ENCODE measurements at places on chromosomes 1 and 21.

DNA sequence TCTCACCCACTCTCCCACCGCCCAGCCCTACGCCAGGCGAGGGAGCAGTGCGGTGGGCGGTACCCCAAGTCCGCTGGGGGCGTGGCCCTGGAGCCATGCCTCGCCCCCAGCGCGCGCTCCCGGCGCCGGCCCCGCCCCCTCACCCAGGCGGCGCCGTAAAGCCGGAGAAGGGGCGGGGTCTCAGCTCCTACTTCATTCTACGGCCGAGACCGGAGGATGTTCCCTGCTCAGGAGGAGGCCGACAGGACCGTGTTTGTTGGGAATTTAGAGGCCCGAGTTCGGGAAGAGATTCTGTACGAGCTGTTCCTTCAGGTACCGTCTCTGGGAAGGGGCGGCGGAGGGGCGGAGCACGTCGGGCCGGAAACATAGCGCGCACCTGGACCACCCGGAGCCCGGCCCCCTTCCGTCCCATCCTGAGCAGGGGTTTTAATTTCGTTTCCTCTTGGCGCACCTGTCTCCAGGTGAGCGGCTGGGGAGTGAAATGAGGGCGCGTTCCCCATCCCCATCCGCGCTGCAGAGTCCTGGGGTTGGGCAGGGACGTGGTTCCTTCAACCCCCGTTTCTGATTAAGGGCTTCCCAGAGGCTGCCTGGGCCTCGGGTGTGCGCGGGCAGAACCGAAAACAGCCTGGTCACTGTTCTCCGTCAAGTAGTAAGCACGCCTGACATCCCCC is at the start of gene RBM11:
TSS of gene RBM11 (plus strand) at position 187 of the 671 bp plus-strand sequence. CDS start at position 217, 30 bp downstream.
- DNase-seq = peak; percentile 69

DNA sequence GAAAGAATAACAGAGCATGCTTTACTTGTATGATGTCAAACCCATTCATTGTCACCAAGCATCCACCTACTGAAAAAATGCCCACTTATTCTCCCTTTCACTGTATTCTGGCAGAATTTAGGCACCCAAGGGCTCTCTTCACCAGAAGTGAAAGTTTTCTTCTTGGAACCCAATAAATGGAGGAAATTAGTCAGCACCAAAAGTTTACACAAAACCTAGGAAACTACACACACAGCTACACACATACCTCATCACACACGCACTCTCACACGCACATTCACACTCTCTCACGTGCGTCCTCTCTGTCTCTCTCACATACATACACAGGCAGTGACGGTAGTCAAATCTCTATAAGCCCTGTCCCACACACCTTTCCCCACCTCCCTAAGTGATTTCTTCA is 37.6 kb downstream of the MCOLN2 start:
- no peak for DNase-seq

GRCh38 chr21:24436236-24436635 is 1171.0 kb downstream of the MRPL39 start:
- DNase-seq = no peak

- DNase-seq = no peak
Measured at GRCh38 chr1:213281640-213282301, 230.7 kb downstream of the RPS6KC1 start.

Data from naive thymus-derived CD8-positive, alpha-beta T cell (primary cell).